ENCODE measurements at places on chromosomes 1 and 21.

GRCh38 chr21:46097336-46098293 lies at the start of gene COL6A2:
Gene COL6A2, plus strand, starts transcription at chr21:46098112.
- no peak for DNase-seq

DNA sequence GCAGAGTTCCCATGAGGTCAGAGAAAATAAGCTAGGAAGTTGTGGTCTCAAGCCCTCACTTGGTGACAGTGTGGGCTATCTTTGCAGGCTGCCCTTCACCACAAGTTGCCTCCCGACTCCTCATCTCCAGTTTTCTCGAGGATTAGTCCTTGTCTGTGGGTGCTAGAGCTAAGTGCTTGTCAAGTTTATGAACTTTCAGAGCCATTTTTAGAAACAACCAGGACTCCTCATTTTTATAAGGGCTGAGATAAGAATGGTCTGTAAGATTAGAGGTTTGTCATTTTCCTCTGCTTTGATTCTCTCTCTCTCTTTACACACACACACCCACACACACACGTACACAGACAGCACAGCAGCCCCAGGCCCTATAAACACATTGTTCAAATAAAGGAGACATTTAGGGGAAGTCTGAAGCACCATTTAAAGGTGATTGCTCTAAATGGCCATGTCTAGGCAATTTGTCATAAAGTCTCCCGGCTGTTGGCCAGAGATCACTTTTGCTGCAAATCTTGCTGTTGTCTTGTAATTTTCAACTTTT lies 127.2 kb downstream of the LACTBL1 start:
- DNase-seq, result peak; percentile 14

GRCh38 chr1:88061492-88062177 lies 622.4 kb upstream of the PKN2 start:
- no peak for DNase-seq

DNA sequence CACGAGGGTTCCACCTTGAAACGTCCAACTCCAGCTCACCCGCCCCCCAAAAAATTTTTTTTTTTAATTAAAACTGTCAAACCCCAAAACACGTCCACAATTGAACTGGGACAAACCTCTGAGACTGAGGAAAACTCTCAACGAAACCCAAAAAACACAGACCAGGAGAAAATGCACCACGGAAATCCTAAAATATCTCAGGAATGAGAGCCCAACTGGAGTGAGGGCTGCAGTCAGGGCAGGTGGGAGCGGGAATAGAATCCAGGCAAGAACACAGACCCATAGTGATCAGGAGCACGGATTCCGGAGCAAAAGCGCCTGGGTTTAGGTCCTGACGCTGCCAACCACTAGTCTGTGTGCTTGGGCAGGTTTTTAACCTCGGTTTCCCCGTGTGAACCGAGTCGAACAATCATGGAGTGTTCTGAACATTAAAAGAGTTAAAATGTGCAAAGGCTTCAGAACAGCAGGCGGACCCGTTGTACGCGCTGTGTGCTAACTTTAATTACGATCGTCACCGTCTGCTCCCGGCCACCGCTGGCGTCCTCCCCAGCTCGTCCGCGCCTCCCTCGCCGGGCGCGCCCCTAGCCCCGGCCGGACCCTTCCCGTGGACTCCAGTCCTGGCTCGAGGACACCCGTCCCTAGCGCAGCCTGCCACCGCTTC lies 624 bp downstream of the ARHGAP29 start:
- no peak for DNase-seq

GRCh38 chr1:66999640-67000400 lies 54.1 kb downstream of the SLC35D1 start:
- DNase-seq, result no peak

GRCh38 chr1:37069406-37069805 lies 35.1 kb upstream of the GRIK3 start:
- no peak for DNase-seq

DNA sequence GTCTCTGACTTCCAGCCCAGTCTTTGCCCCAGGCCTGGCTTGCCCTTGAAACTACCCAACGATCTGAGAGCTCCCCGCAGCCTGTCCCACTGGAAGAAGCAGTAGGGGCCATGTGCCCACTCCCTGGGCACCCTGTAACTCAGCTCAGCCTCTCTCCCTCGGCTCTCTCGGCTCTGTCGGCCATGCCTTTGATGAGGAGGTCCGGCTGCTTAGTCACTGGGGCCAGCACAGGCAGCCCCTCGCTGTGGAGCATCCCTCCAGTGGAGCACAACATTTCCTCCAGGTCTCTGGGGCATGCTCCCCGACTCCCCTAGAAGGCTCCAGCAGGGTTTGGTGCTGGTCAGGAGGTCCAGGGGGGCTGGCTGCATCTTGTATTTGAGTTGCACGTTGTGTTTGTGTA lies 83.3 kb upstream of the DISP3 start:
- no peak for DNase-seq

GRCh38 chr1:165354739-165355138 lies 1.8 kb downstream of the LMX1A start:
- no peak for DNase-seq

DNA sequence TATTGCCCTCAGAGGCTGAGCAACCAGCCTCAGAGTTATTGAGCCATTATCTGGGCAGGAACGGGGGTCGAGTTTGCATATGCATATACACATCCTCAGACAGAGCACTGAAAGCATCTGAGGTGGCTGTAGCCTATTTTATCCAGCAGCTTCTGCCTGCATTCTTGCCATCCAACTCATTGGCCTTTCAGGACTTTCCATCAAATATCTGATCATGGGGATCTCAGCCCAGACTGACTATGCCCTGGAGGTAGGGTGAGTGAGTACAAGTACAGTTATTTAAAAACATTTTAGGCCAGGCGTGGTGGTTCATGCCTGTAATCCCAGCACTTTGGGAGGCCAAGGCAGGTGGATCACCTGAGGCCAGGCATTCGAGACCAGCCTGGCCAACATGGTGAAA lies 1.8 kb upstream of the MTF1 start:
- no peak for DNase-seq

- no peak for DNase-seq
Observed at GRCh38 chr1:178109348-178110143, 15.6 kb downstream of the RASAL2 start.

GRCh38 chr1:225460021-225460736 lies 32.3 kb upstream of the LBR start:
- DNase-seq, result no peak

DNA sequence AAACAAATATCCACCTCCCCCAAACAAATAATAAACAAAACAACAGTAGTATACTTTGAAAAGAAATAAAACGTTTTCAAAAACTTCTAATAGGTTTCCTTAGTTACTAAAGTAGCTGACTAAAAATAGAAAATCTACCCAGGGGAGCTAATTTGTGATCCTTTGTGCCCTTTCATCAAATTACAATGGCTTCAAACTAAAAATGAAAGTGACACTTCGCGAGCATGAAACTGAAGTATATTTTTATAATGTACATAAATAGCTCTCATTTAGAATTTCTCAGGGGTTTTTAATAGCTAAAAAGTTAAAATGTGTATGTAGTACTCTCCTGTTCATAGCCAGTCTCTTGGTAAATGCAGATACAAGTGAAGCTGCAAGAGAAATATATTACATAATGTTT lies 78.4 kb downstream of the BRINP3 start:
- no peak for DNase-seq
